ENCODE measurements at places on chromosomes 3 and 15.

DNA sequence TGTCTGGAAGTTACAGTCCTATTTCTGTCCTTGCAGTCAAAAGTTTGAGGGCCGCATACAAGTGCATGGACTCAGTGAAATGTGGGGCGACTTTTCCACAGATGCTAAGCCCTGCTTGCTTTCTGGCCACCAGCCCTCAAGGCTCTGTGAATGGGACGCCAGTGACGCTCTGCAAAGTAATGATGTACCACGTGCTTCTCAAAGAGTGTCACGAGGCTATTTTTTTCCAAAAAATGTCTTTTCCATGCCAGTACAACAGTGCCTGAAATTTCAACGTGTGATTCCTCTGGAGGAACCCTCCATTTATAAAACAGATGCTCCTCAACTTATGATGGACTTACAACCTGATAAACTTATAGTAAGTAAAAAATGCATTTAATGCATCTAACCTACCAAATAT is 281.8 kb upstream of the CRBN start:
- no peak for DNase-seq

DNA sequence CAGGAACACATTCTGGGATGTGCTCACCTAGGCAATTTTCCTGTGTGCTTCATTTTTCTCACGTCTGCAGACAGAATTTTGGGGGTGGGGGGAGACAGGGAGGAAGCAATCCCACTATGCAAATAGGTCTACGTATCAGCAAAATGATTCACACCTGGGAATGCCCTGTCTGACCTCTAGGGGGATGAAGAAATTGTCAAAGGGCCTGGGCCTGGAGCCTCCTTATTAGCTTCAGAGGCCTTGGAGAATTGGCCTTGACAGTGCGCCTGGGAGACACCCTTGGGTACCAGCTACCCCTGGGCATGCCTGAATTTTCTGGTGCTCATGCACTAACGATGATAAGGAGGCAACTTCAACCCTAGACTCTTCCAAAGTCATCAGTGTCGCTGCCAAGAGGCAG is 207.5 kb downstream of the CADPS start:
- DNase-seq = no peak

DNA sequence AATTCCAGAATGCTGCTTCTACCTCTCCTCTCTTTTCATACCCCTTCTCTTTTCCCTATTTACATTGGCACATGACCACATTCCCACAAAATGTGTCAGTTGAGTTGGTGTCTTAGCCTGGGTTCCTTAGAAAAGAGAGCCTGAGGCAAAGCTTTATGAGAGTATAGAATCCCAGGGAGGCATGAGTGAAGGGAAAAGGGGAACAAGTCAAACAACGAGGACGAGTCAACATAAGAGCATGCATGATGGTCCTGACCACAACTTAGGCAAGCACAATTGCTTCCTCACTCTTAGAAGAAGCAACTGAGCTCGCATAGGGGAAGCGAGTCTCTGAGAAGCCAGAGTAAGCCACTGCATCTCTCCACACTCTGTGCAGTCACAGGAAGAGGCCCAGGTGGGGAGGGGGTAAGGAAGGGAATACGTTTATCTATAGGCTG is 15.4 kb upstream of the ZNF774 start:
- no peak for DNase-seq

- DNase-seq = no peak
Measured at GRCh38 chr3:173865900-173866498, 468.5 kb downstream of the NLGN1 start.

DNA sequence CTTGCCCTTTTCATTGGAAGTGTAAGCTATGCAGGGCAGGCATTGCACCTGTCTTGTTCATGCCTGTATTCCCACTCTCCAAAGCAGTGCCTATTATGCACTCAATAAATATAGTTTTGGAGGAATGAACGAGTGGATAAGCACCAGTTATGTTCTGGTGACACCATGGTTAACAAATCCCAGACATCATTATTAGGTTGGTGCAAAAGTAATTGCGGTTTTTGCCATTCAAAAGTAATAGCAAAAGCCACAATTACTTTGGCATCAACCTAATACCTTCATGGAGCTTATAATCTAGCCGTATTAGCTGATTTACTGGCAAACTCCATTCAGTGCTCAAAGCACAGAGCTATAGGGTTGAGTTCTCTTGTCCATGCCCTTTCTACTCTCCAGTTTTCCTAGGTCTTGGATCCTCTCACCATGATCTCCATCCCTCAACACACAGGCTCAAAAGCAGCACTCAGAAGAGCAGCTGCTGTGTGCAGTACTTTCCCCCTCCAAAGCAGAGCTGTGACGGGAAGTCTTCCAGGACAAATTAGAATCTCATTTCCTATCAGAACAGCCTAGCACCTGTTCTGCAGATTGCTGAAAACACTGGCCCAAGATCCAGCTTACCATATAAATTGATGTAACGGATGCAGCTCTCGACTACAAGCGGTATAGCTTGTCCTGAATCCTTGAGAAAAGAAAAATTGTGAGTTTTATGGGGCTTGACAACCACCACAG is 63.2 kb upstream of the RAD18 start:
- no peak for DNase-seq

DNA sequence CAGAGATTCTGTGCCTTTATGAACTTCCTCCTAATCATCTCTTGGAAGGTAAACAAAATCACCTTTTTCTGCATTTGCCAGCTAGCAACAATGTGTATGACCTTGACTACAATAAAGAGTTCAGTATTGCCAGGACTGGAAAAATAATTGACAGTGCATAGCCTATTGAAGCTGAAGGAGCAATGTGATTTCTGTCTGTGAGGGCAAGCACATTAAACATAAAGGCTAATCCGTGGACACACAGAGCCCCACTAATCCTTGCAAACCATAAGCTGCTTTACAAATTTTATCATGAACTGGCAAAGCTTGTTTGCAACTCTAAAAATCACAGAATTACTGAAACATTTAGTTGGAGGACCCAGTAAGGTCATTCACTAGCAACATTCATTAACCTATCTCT is 563.8 kb downstream of the PYDC2 start:
- no peak for DNase-seq

DNA sequence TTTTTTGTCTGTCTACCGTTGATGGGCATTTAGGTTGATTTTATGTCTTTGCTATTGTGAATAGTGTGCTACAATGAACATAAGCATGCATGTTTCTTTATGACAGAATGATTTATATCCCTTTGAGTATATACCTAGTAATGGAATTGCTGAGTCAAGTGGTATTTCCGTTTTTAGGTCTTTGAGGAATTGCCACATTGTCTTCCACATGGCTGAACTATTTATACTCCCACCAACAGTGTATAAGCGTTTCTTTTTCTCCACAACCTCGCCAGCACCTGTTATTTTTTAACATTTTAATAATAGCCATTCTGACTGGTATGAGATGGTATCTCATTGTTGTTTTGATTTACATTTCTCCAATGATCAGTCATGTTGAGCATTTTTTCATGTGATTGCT is 89.6 kb upstream of the GALNT15 start:
- DNase-seq = no peak

- DNase-seq = no peak
Measured at GRCh38 chr15:40879609-40880008, 5.6 kb upstream of the RHOV start.

DNA sequence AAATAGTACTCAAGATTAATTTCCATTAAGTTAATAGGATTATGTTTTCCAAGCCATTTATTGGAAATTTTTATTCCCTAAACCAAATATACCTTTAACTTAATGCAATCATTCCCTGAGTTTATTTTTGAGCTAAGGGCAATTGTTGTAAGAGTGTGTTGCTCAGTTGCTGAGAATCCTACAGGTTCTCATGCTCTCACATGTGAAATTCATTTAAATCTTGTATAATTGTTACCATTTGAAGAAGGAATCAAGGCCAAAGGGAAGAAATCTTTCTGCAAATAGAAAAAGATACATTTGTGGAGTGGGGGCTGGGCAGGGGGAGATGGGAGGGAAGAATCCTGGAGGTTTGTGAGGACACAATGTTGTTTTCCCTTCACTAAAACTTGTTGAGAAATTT is 202.7 kb upstream of the STRIT1 start:
- DNase-seq = no peak

GRCh38 chr15:101579631-101580163 is 72.5 kb downstream of the TM2D3 start:
- no peak for DNase-seq

- DNase-seq = no peak
Measured at GRCh38 chr15:77014132-77015081, 19.5 kb downstream of the PSTPIP1 start.
